ENCODE measurements at places on chromosomes 3 and 15.

GRCh38 chr15:88661761-88662556 lies 23.1 kb downstream of the ISG20 start:
- DNase-seq, result no peak

DNA sequence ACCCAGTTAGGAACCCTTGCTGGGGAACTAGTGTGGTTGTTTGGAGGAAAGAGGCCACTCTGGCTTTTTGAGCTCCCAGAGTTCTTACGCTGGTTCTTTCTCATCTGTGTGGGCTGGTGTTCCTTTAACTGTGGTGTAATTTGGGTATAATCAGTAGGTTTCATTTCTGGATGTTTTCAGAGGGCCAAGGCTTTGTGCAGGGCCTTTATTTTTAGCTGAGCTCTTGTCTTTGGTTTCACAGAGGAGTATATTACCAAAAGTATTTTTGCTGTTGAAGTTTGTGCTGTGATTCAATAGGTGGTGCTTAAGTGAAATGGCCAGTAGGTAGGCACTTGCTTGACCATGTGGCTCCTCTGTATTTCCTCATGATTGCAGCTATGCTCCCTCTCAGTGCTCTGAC lies 357.9 kb downstream of the KCNH8 start:
- no peak for DNase-seq

DNA sequence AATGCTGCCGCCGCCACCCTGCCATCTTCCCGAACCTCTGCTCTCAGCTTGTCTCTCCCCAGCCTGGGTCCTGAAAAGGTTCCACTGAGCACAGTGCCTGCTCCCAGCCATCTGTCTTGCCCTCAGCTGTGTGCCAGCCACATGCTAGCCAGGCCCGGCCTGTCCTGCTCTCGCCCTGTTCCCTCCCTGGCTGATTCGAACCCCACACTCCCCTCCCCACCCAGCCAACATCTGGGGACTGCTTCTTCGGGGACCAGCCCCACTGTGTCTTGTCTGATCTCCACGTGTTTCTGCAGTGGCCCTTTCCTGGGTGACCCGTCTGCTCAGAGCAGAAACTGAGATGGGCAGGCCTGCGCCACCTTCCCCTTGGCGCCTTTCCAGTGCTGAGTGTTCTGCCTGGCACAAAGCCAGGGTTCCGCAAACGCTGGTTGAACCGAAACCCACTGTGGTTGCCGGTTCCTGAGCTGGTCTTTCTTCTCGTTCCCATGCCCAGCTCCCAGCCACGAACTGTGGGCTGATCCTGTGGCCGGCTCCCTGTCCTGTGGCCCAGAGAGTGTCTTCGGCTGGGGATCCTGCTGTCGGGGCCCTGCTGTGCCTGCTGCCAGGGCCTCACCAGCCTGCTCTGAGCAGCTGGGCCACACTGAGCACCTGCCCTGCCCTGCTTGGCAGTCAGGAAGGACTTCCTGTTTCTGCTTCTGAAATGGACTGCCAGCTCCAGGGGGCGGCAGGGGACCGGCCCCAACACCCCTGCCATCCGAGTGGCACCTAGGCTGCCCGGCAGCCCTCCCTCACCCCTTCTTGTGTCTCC lies 62.7 kb upstream of the KLF13 start:
- no peak for DNase-seq

DNA sequence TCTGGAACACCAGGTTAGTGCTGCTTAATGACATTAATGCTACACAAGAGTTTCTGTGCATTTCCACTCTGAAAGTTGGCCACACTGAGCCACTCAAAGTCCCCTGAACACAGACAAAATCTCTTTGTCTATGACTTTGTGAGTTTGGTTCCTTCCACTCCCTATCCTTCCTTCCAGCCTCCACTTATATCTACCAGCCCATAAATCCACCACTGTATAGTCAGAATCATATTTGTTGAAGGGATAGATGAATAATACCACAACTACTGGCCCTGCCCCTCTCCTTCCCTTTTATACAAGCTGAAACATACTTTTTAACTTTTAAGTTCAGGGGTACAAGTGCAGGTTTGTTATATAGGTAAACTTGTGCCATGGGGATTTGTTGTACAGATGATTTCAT lies 127.5 kb downstream of the ABHD5 start:
- DNase-seq, result no peak

DNA sequence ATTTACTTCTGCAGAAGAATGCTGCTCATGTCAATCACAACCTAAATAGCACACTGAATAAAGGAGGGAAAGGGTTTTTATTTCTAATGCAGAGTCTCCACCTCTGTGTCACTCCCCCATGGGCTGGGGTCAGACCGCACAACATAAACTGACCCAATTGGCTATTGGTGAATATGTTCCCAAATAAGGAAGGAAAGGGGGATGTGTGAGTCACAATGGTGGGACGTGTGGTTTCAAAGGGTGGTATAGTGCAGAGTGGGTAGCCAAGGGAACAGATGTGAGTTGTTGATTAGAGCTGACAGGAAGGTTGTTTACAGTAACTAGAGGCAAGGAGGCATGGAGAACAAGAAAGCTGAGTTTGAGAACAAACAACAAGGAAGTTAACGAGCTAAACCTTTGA lies 491.8 kb downstream of the ZPLD1 start:
- no peak for DNase-seq

DNA sequence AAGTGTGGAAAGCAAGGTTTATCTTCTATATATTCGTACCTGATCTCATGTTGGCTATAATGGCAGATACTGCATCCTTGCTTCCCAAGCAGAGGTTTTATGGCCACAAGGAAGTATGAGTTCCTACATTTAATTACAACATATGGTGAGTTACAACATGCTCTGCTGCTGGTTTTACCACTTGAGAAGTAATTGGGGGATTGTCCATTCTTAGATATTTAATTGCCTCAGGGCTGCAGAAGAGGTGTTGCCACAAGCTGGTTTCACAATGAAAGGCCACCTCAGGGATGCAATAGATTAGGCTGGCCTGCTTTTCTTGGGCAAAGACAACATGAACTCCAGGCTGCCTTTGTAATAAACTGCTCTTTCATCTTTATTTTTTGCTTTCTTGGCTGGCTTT lies 48.6 kb downstream of the RAP2B start:
- no peak for DNase-seq

DNA sequence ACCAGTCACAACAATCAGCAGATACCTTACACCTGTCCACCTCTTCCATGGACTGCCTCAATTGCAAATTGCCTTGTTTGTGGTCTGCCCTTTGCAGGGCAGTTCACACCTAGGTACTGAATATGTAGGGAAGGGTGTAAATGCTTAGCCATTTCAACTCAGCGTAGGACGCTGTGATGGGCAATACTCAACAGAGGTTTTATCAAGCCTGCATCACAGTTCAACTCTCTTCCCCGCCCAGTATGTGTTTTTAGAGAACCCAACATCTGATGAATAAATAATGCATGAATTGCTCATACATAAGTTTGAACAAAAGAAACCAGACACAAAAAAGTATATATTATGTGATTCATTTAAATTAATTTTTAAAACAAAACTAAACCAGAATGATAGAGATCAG lies 124.4 kb downstream of the P2RY1 start:
- DNase-seq, result no peak

GRCh38 chr3:53949541-53949940 lies 57.9 kb upstream of the SELENOK start:
- no peak for DNase-seq

DNA sequence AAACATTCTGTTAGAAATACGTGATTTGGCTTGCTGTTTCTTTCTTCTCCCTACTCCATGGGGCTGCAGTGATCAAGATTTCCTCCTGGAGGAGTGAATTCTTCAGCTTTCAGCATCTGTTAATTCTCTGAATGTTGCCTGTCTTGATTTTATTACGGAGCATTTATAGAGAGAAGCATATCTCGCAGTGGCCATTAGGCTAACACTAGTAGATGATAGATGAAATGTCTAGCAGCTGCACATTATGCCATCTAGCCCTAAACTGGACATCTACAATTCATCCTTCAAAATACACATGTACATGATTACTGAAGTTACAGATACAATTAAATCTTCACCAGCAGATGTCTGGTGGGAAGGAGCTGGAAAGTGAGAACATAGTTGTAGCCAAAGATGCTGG lies 769.8 kb upstream of the NECTIN3 start:
- no peak for DNase-seq

GRCh38 chr3:172776049-172776717 lies 25.7 kb downstream of the ECT2 start:
- DNase-seq, result no peak

DNA sequence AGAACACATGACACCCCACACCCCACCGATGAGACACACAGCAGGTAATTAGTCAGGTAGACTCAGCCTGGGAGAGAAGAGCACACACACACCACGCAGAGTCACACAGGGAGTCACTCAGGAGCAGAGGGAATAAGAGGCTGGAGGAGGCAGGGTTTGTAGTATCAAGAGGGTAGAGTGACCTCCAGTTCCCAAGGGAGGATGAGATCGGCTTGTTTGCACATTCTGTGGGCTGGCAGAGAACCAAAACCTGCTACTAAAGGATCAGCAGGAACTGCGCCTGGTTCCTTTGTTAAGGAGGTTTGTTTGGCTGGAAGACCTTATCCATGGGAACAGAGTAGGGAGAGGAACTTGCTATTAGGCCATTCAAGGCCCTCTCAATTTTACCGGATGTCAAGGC lies 281.4 kb upstream of the SLCO3A1 start:
- no peak for DNase-seq

DNA sequence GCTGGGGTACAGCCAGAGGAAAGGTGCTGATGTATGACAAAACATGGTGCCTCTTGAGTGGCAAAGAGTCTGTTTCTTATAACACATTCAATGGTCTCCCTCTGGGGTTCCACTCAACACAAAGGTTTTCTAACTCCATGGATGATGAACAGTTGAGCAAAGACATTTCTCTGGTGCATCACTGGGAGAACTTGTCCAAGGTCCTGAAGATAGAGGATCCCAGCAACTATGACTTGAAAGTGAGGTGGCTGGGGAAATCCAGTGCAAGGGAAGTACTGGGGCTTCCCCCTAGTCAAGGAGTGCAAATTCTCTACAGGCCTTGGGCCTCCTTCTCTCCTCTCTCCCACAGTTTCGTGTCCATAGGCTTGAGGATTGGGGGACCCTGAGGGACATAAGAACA lies 431.1 kb downstream of the WDR72 start:
- peak; percentile 30 for DNase-seq

GRCh38 chr15:64905119-64905831 lies 6.4 kb upstream of the ANKDD1A start:
- peak; percentile 91 for DNase-seq

DNA sequence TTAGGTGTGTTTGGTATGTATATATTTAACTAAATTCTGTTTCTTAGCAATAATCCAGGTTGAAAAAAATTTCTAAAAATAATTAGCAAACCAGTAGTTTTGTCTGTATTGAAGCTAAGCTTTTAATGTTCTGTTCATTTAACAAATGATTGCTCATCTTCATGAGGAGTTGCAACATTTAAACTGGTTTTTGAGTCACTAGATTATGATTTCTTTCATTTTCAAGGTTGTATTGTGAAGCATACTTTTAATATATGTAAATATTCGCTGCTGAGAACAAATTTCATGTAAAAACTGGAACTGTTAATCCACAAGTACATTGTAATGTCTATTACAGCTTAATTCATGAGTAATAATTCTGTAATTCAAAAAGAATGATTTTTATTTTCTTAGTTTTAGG lies 192.7 kb downstream of the MBNL1 start:
- DNase-seq, result no peak

DNA sequence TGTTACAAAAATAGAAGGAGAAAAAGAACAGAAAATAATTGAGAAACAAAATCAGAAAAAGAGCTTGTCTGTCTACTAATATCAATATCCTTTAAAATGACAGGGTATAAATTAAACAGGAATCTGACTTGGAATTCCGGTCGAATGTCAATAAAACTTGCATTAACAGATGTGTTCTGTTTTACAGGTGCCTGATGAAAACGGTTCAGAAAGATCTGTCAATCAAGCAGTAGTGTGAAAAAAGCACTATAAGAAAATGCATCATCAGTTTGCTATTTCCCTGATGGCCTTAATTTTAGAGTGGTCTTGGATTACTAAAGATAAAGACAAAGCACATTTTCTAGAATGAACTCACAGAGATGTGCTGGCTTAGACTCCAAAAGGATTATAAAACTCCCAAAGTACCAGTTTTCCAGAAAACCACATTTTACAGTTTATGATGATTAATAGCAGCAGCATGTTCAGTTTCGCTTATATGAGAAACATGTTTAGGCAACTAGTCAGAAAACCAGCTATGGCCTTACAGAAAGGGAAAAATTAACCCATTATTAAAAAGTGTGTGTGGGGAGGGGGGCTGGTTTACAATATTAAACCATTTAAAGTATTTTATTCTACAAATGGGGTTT lies 8.2 kb upstream of the C3orf38 start:
- no peak for DNase-seq

- no peak for DNase-seq
These were observed 18.1 kb upstream of the OR5AC2 start for GRCh38 chr3:98068824-98069223.

GRCh38 chr3:158026236-158026635 lies 80.0 kb downstream of the SHOX2 start:
- no peak for DNase-seq

- DNase-seq, result no peak
These were observed 8.5 kb downstream of the CALML4 start for GRCh38 chr15:68196445-68197169.

DNA sequence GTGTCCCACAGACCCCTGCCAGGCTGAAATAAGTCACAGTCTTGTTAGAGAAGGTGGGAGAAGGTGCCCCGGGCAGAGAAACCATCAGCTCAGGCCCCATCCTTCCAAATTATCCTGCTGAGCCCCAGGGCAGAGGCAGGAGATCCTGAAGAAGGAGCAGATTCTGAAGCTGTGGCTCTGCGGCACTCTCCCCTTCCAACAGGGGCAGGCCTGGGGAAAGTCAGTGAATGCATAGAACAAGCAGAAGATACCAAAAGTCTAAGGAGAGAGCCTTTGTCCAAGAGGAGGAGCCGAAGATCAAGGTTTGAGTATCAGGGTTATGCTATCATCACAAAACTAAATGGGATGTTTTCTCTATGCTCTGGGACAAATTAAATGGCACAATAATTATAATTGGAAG lies 249.3 kb downstream of the XXYLT1 start:
- DNase-seq, result no peak

DNA sequence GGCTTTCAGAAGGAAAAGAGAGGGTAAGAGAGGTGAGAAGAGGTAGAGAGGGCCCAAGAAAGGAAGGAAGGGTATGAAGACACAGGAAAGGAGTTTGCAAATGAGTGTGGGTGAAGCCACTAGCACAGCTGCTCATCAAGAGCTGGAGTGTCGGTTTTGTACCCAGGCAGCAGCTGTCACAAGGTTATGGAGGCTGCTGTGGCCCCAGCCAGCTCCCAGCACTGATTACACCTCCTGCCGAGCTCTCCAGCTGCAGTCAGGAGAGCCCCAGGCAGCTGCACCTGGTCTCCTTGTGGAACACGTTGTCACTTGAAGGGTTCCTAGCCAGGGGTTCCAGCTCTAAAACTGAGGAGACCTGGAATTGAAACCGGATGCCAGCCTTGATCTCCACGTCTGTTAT lies 60.4 kb upstream of the CHD2 start:
- no peak for DNase-seq
